ENCODE measurements at places on chromosomes 4 and X.

- DNase-seq = no peak
These were observed 215.3 kb upstream of the TTC29 start for GRCh38 chr4:147160908-147161513.

DNA sequence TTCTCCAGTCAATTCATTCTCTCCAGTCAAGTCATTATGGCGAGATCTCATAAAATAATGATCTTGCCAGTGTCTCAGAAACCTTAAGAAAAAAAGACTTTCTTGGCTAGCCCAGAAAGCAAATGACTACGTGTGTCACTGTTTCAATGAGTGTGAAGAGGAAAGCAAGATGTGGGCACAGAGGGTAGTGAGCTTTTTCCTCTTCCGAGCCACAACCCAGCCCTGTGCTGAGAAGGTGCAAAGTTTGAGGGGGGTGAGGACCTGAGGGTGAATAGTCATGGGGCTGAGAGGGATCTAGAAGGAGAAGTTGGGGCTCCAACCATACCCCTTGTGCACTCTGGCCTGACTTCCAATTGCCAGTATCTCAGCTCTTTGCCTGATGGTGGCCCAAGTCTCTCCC, 85.6 kb upstream of the EGFL6 start:
- DNase-seq = no peak

DNA sequence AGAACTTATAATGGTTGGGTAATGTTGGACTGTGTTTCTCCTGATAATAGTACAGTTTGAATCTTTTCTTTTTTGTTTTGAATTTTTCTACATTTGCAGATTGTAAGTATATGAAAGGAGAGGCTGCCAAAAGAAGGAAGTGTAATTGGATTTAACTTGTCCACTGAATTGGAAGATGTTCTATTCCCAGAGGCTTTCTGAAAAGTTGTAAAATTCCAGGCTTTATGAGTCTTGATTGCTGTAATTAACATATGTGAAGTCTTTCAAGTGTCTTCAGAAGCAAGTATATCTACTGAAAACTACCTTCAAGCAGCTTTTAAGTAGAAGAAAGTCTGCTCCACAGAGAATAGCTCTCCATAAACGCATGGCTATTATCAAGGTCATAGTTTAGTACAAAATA, 2456.4 kb downstream of the PCDH7 start:
- DNase-seq = no peak

DNA sequence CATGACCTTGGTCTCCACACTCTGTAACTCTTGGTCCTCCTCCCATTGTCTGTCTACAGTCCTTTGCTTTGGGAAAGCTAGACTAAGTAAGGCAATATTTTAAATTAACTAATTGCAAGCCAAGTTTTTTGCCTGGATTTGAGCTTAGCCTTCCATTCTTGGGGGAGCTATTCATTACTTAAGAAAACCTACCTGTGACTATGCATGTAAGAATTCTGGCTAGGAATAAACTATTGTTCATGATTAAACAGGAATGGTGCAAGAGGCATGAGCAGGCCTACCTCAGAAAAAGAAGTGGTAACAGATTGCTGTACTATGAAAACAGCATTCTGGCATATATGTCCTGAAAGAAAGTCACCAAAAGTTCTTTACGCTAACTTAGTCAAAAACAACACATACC, 309.4 kb downstream of the MAPK10 start:
- DNase-seq = no peak

DNA sequence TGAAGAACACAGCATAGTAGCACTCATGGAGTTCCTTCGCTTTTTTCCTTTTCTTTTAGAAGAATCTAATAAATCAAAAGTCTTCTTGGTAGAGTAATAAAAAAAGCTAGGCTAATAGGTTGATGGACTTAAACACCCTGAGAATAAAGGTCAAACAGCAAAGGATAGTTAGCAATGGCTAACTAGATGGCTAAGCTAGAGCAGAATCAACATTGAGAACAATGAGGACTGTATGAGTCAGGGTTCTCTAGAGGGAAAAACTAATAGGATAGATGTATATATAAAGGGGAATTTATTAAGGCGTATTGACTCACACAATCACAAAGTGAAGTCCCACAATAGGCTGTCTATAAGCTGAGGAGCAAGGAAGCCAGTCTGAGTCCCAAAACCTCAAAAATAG, 550.9 kb downstream of the GLUD2 start:
- no peak for DNase-seq

- no peak for DNase-seq
These were observed 290.6 kb upstream of the KLF3 start for GRCh38 chr4:38373375-38373774.

- no peak for DNase-seq
These were observed 157.7 kb downstream of the SMIM20 start for GRCh38 chr4:26071688-26072087.

GRCh38 chrX:25663701-25664100, 474.4 kb upstream of the MAGEB18 start:
- DNase-seq = no peak

Measured in stimulated activated CD8-positive, alpha-beta memory T cell treated with anti-CD3 and anti-CD28 coated beads, Interleukin-2, amount 100 ng/mL, for 1 hour (primary cell).